ENCODE measurements at places on chromosomes 2 and 18.
A peak's percentile ranks its signal among the peaks of the same experiment; 100 is the strongest.

GRCh38 chr18:59172664-59173249 lies 33.1 kb downstream of the SEC11C start:
- no peak for DNase-seq

- DNase-seq = peak; percentile 30
Measured at GRCh38 chr18:77632758-77633157, 383.1 kb downstream of the GALR1 start.

GRCh38 chr2:30237966-30238800 lies 6.8 kb downstream of the LBH start:
- DNase-seq = no peak

DNA sequence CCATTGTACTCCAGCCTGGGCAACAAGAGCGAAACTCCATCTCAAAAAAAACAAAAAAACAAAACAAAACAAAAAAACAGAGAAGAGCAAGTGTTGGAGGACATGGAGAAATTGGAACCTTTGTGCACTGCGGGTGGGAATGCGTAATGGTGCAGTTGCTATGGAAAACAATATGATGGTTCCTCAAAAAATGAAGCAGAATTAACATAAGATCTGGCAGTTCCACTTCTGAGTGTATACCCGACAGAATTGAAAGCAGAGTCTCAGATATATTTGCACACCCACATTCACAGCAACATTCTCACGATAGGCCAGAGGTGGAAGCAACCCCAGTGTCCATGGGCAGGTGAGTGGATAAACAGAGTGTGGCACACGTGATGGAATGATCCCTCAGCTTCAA lies 11.0 kb upstream of the RALB start:
- no peak for DNase-seq

DNA sequence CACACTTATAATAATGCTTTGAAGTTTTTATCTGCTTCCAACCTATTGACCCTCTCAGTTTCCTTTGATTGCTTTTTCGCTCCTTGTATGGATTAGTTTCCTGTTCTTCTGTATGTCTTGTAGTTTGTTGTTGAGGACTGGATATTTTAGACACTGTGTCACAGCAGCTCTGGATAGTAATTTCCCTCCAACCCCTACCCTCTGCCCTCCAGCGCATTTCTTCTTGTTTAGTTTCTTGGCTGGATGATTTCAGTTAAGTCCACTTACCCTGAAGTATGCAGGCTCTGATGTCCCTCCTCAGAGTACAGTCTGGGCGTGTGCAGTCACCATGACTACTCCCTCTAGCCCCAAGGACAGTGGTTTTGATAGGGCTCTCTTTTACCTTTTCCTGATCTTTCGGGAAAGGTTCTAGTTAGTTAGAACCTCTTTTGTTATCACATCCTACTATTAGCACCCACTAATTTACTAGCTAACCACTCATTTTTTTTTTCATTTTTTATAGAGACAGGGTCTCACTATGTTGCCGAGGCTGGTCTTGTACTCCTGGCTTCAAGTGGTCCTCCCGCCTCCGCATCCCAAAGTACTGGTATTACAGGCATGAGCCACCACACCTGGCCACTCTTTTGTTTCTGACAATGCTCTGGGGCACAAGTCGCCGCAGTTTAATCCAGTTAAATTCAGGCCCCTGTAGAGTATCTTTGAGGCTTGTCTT lies 16.3 kb upstream of the LYG1 start:
- no peak for DNase-seq

DNA sequence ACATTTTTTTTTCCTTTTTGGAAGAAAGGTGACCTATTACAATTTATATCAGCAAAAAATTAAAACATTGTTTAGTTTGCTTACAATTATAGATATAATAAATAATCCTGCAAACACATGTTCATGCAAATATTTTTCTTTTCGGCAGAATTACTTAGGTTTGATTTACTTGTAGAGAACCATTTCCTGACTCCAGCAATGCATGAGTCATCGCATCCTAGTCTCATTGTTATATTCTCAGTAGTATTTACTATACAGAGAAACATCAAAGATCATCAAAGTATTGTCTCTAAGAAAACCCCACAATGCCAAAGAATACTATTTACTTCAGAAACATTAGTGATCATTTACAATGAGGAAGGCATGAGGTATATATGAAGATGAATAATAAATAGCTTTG lies 40.4 kb upstream of the MTIF2 start:
- DNase-seq = no peak

- no peak for DNase-seq
Measured at GRCh38 chr2:86412007-86412406, 29.2 kb upstream of the KDM3A start.

DNA sequence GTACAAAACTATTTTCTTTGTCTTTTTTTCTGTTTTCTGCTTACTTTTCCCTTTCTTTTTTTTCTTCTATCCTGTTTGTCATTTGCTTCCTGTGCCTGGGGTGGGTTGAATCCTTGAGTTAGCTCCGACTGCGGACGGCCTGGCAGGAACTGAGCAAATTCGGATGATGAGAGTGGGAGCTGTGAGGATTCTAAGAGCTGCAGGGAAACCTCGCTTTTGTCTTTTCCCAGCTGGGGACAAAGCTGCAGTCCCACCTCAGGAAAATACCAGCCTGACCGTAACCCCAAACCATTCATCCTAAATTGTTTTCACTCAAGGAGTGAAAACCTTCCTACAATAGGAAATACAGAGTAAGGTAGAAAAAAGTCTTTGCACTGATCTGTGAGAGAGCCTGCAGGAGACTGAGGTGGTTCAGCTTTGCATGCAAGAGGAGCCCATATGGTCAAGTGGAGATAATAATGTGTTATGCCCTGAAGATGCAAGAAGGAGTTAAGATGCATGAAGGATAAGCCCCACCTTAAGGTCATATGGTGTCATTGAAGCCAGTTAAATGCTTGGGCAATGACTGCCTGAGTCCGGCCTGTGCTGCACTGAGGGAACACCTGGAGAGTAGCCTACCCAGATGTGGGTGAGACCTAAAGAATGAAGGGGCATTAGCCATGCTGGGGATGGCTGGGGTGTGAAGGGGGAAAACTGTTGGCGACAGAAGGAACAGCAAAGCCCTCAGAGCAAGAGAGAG lies 31.7 kb upstream of the ARL4C start:
- DNase-seq = no peak

GRCh38 chr2:64876137-64876647 lies 113.0 kb upstream of the SLC1A4 start:
- DNase-seq = peak; percentile 39

GRCh38 chr18:25876330-25876948 lies 214.0 kb downstream of the SS18 start:
- no peak for DNase-seq

DNA sequence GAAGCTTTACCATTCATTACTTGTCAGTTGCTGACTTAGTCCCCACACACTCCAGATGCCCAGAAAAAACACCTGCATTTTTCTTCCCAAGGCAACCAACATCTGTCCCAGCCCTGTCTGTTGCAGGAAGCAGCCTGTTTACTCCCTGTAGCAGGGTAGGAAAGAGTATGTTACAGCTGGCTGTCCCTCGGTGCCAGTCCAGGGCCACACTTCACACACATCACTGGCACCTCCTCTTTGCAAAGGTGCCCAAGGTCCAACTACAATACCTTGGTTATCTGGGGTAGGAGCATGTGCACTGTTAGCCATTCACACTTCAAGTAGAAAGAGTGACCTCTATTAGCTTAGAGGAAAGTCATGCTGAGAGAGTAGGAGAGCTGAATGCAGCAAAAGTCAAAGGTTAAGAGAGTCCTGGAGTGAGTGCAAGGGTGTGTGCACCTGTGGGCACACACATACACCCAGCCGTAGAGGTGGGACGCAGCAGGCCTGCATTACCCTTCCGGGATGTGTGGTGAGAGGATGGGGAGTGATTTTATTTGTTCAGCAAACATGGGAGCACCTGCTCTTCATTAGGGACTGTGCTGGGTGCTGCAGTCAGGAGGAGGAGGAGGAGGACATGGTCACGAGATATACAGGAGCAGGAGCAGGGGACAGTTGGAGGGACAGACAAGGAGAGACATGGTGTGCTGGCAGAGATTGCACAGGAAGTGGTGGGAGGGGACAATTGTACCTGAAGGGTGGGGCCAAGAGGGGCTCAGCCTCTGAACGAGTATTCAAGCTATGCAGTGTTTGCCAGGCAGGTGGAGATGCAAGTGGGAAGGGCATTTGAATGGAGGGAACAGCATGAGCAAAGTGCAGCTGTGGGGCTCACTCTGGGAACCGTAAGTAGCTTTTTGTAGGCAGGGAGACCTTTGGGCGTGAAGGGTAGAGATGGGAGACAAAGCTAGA lies 69.8 kb downstream of the TSN start:
- no peak for DNase-seq

DNA sequence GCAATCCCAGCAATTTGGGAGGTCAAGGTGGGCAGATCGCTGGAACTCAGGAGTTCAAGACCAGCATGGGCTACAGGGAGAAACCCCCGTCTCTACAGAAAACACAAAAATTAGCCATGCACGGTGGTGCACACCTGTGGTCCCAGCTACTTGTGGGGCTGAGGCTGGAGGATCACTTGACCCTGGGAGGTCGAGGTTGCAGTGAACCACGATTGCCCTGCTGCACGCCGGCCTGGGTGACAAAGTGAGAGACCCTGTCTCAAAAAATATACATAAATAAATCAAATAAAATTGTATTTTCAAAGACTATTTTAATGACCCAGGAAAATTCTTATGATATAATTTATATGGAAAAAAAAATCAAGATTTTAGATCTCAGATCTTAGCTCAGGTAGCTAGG lies 191.5 kb downstream of the ZFP36L2 start:
- no peak for DNase-seq

GRCh38 chr18:58392324-58393000 lies 236.4 kb downstream of the ALPK2 start:
- DNase-seq = peak; percentile 51

DNA sequence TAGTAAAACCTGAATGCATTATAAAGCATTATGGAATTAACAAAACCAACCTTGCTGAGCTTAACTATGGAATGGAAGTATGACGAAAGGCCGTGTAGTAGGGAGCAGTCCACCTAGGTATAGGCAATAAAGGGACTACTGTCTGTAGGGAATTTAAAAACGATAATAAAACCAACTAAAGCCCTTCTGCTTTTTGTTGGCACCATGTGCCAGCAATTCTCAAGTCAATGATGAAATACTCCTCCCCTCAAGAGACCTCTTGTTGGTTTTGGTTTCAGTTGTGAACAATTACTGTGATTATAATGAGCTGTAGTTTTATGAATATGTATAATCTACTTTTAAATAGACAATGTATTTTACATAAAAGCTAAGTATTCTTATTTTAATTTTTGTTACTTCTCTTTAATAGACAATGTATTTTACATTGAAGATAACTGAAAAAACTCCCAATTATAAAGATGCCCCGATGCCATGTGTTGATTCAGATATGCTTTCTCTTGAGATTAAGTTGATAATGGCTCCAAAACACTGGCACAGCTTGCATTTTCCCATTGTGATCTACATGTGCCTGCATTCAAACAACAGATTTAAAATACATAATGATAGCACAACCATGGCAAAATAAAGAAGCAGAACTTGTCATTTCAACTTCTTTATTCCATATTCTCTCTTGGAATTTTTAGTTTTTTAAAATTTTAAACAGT lies 55.5 kb upstream of the ZDBF2 start:
- DNase-seq = no peak

GRCh38 chr18:22296304-22296703 lies 121.4 kb downstream of the CTAGE1 start:
- no peak for DNase-seq

GRCh38 chr18:54217624-54218023 lies 6.8 kb downstream of the MBD2 start:
- no peak for DNase-seq

Measured in Ammon's horn (tissue), 1 donor.